Thoracic aorta (tissue), 2 donors: ENCODE measurements at places on chromosomes 5 and 9. TPM values are rescaled to one million over a fixed set of nuclear protein-coding genes. Genes with fewer than 3 reads are reported as not detected.

The S100Z gene
- not detected for total RNA-seq

The MINAR2 gene
- total RNA-seq = not detected

The F12 gene
- total RNA-seq = not detected

The IL31RA gene
- total RNA-seq = 6.6 TPM

The SURF6 gene
- 11.6 TPM for total RNA-seq

GRCh38 chr9:107060062-107060461 is 197.1 kb downstream of the ZNF462 start:
- no peaks in the 10 kb centered on the region for H3K36me3 ChIP-seq
- DNase-seq = no peak
- no peaks in the 10 kb centered on the region for H3K4me1 ChIP-seq
- H3K27me3 ChIP-seq = no peaks in the 10 kb centered on the region
- H3K27ac ChIP-seq = no peak overlapping the region

GRCh38 chr9:96513622-96514021 is 63.7 kb downstream of the HABP4 start:
- no peaks in the 10 kb centered on the region for H3K27me3 ChIP-seq
- H3K27ac ChIP-seq = peak overlapping the region; percentile 76
- peaks cover 56% of the 10 kb centered on the region for H3K4me1 ChIP-seq
- H3K36me3 ChIP-seq = no peaks in the 10 kb centered on the region
- H3K4me3 ChIP-seq = no peak overlapping the region

DNA sequence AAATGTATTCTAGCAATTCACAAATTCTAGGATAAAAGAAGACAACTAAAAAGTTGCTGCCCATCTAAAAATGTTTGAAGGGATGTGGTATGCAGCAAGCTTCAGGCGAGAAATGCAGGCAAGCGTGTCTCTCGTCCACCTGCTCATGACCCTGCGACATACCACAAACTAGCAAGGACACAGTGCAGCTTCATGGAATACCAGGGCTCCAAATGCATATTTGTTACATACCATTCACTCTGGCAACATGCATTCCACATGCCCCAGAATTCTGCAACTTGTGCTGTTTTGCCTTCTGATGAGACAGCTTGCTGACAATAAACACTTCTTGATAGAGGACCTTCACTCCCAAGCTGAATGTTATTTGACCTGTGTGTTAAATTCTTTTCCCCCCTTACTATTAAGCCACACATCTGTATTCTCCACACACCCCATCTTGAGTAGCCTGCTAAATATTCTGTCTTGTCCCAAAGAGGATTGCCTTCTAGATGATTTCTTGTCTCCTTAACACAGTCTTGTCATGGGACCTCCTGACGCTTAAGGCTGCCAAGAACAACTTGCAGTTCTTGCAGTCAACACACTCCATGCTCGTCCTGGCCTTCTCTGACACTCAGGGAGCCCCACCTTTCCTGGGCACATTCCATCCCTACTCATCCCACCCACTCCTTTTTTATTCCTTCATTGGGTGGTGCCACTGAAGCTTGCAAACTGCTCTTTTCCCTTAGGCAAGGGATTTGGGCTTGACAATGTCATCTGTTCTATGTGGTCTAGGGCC is 340.5 kb downstream of the PIK3R1 start:
- DNase-seq = no peak
- H3K4me3 ChIP-seq = no peak overlapping the region
- peaks cover 18% of the 10 kb centered on the region for H3K4me1 ChIP-seq

GRCh38 chr5:126961702-126962101 is 68.7 kb downstream of the MARCHF3 start:
- DNase-seq = no peak
- H3K27ac ChIP-seq = no peak overlapping the region
- H3K27me3 ChIP-seq = no peaks in the 10 kb centered on the region
- H3K4me3 ChIP-seq = no peak overlapping the region

GRCh38 chr5:68172314-68172713 is 43.2 kb upstream of the PIK3R1 start:
- no peaks in the 10 kb centered on the region for H3K27me3 ChIP-seq
- peaks cover 25% of the 10 kb centered on the region for H3K4me1 ChIP-seq
- H3K36me3 ChIP-seq = no peaks in the 10 kb centered on the region
- H3K27ac ChIP-seq = peak overlapping the region; percentile 85
- no peak overlapping the region for H3K4me3 ChIP-seq
- DNase-seq = no peak

DNA sequence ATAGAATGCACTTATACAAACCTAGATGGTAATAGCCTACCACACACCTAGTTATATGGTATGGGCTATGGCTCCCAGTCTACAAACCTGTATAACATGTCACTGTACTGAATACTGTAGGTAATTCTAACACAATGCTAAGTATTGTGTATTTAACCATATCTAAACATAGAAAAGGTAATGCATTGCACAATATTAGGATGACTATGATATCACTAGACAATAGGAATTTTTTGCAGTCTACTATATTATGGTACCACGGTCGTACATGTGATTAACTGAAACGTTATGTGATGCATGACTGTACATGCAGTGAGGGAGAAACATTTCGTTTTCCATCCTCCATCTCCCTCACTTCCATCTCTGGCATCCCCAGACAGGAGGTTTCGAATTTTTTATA is 130.5 kb downstream of the ELAVL2 start:
- H3K4me3 ChIP-seq = no peak overlapping the region
- H3K4me1 ChIP-seq = no peaks in the 10 kb centered on the region
- no peaks in the 10 kb centered on the region for H3K36me3 ChIP-seq
- no peaks in the 10 kb centered on the region for H3K27me3 ChIP-seq
- DNase-seq = no peak
- no peak overlapping the region for H3K27ac ChIP-seq

DNA sequence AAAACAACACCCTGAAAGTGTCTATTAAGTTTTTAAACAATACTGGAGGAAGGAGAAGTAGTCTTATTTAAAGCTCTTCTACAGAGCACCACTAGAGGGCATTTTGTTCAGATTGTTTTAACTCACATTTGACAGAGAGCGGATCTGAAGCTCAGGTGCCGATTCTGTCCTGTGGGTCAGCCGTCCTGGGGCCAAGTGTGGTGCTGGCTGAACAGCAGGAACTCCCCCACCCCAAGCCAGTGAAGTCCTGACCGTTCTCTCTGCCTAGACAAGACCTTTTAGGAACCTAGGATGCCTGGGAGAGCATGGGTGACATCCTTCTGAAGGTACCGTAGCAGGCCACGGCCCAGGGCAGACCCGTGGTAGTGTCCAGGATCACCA is 3.9 kb downstream of the EXOC3 start:
- H3K4me3 ChIP-seq = no peak overlapping the region
- H3K36me3 ChIP-seq = peaks cover 38% of the 10 kb centered on the region
- no peak overlapping the region for H3K27ac ChIP-seq
- H3K4me1 ChIP-seq = peaks cover 11% of the 10 kb centered on the region
- DNase-seq = no peak

- H3K36me3 ChIP-seq = no peaks in the 10 kb centered on the region
- H3K27me3 ChIP-seq = no peaks in the 10 kb centered on the region
- DNase-seq = no peak
- peaks cover 22% of the 10 kb centered on the region for H3K4me1 ChIP-seq
- peak overlapping the region; percentile 94 for H3K27ac ChIP-seq
Measured at GRCh38 chr5:108382784-108383330, 959 bp upstream of the FBXL17 start.

GRCh38 chr5:172910828-172911627 is 48.2 kb upstream of the RPL26L1 start:
- no peak overlapping the region for H3K4me3 ChIP-seq
- peaks cover 41% of the 10 kb centered on the region for H3K4me1 ChIP-seq
- peak overlapping the region; percentile 87 for H3K27ac ChIP-seq
- H3K27me3 ChIP-seq = no peaks in the 10 kb centered on the region

DNA sequence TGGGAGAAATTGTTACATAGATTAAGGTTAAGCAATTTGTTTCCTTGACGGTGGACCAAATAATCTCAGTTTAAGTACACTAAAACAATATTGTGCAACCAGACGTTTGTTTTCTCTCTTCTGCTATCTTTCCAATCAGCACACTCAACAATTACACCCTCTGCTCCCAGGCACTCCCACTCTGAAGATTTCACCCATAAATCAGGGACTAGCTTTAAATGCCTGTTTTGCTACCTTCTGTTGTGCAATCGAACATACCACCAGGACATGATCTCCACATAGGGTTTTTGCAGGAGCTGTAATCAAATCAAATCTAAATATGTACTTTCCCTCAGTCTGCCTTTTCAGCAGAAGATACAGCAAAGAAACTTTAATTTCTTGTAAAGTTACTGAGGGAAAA is 405.8 kb upstream of the TLE4 start:
- no peaks in the 10 kb centered on the region for H3K27me3 ChIP-seq
- H3K4me3 ChIP-seq = no peak overlapping the region
- no peaks in the 10 kb centered on the region for H3K36me3 ChIP-seq
- no peak for DNase-seq
- no peak overlapping the region for H3K27ac ChIP-seq

DNA sequence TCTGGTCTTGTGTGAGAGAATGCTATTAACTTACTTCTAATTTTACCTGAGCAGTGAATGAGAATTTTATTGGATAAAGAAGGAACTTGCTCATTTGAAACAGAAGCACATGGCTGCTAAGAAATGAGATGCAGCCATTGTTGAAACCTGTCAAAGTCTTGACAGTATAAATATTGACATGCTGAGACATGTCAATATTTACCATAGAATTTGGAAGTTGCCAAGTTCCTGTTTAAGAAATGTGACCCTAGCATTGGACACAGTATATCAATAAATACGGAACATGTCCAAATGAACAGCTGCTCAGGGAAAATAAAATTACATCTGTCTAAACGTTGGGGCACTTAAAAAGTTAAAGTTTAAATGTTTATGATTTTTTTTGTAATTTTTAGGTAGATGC is 7.8 kb downstream of the XRCC4 start:
- DNase-seq = no peak
- no peaks in the 10 kb centered on the region for H3K27me3 ChIP-seq
- H3K36me3 ChIP-seq = no peaks in the 10 kb centered on the region
- no peaks in the 10 kb centered on the region for H3K4me1 ChIP-seq
- H3K27ac ChIP-seq = no peak overlapping the region

DNA sequence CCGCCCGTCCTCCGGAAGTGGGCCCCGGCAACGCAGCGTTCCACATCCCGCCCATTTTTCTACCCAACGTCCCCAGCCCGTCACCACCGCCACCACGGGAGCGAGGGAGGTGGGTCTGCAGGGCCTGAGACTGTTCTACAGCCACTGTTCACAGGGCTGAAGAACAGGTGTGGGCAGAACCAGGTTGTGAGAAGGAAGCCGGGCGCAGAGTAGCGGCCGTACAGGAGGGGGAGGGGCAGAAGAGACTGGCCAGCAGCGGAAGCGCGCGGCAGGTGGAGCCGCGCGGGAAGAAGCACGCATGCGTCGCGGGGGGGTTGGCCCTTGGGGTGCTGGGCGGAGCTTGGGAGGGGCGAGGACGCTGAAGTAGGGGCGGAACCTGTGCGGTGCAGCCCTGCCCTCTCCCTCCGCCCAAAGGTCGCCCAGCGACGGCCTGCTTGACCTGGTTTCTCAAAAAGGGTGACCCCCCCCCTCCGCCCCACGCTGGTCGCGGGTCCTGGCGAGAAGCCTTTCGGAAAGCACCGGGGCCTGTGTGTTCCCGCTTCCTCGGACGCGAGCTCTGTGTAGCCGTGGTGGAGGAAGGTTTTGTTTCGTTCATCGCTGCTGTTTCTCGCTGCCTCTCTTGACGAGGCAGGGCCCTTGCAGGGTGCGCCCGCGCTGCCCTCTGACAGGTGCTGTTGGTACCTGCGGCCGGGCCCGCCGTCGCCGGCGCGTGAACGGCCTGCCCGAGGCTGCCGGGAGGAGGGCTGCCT is 7.8 kb upstream of the MGAT1 start:
- no peaks in the 10 kb centered on the region for H3K36me3 ChIP-seq
- peak overlapping the region; percentile 91 for H3K27ac ChIP-seq
- H3K4me1 ChIP-seq = peaks cover 40% of the 10 kb centered on the region
- peak overlapping the region; percentile 91 for H3K4me3 ChIP-seq
- H3K27me3 ChIP-seq = no peaks in the 10 kb centered on the region
- peak; percentile 77 for DNase-seq

- no peaks in the 10 kb centered on the region for H3K36me3 ChIP-seq
- H3K4me1 ChIP-seq = no peaks in the 10 kb centered on the region
- no peaks in the 10 kb centered on the region for H3K27me3 ChIP-seq
- H3K4me3 ChIP-seq = no peak overlapping the region
- no peak for DNase-seq
Measured at GRCh38 chr9:105046907-105047741, 119.2 kb upstream of the ABCA1 start.
